Fibroblast of skin of abdomen (primary cell): ENCODE measurements at places on chromosomes 16 and 17.

DNA sequence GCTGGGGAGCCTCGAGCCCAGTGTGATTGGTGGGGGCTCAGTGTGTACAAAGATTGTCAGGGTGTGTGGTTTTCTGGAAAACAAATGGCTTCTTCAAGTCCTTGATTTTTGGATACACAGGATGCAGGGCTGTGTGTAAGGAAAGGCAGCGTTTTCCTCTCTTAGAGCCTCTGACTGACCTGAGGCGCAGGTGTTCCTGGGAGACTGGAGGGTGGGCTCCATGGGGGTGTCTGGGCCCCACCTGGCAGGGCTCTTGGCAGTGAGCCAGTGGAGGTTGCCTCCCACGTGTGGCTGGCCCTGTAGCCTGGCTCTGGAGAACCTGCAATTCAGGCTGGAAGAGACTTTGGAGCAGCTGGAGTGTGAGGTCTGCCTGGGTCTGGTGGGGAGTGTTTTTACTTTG, 5.0 kb downstream of the FOXK2 start:
- DNase-seq: no peak

DNA sequence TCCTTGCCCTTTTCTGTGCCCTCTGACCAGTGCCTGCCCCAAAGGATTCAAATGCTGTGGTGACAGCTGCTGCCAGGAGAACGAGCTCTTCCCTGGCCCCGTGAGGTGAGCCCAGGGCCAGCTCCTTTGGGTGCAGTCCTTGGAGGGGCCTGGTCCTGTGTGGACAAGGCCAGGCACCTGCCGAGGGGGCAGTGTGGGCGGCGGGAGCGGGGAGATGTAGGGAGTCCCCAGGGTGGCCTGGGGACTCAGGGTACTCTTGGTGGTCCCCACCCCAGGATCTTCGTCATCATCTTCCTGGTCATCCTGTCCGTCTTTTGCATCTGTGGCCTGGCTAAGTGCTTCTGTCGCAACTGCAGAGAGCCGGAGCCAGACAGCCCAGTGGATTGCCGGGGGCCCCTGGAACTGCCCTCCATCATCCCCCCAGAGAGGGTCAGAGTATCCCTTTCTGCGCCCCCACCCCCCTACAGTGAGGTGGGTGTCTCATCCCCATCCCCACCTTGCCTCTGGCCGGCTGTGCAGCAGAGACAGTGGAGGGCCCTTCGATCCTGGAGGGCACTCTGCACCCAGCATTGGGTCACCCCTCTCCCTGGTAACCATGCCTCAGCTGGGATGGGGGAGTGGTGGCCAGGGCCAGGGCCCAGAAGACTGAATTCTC, 4.4 kb downstream of the TMEM92 start:
- DNase-seq: no peak

GRCh38 chr17:9050801-9051401, 29.6 kb downstream of the NTN1 start:
- peak; percentile 9 for DNase-seq

DNA sequence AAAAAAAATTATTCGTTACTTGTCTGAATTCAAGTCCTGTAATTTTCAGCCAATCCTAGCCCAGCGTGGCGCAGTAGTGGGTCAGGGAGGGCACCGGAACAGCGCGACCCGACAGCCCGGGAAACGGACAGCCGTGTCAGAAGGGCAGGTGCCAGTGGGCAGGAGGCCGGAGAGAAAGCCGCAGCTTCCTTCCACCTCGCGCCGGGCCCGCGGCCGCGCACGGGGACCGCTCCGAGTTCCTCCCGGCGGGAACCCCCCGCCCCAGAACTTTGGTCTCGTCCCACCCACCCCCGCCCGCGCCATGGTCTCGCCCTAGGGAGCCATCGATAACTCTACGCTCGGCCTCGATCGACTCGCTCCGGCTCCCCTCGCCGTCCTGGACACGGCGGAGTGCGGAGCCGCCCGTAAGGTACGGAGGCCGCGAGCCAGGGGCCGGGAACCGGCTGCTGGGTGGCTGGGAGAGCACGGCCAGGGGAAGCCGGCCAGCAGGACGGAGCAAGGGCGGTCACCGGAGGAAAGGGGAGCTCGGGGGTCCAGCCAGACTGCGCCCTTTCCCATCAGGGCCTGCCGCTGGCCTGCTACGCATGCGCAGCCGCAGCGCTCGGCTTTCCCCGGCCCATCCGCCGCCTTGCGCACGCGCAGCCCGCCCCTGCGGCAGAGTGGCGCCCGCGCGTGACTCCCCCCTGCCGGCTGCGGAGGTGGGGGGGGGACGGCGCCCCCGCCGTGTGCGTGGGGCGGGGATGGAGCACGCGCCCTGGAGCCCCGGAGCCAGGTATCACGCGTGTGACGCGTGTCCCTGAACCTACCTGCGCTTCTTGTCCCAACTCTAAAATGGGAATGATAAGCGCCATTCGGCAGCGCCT, at the start of gene MLST8:
MLST8 (plus strand) TSS at position 351 of the 863 bp plus-strand sequence. CDS start 632 bp downstream, outside the sequence.
- peak; percentile 83 for DNase-seq
